ENCODE measurements at places on chromosomes 5 and 9.

DNA sequence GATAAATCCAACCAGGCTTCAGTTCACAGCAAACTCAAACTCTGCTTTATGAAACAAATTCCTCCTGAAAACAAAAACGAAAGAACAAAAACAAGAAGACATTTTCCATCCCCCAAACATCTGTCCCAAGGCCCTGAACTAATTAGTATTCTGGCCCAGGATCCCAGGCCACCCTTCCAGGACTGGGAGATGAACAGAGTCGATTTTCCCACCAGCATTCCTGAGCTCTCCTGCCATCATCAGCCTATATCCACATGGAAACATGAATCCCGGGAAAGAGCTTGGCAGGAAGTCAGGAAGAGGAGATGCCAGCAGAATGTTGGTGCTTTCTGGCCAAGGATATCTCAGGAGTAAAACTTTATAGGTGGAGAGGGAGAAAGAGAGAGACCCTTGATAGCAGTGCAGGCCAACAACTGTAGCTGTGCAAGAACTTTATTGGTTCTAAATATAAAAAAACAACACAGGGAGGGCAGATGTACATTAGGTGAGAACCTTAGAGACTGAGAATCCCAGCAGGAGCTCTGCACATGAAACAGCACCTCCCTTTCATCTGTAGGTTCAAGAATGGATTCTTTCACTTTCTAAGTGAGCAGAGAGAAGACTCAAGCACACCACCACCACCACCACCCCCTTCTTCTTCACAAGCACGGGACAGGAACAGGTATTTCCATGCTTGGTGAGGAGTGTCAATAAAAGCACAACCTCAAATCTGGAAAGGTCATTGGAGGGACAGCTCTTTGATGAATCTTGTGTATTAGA lies 190.7 kb upstream of the TAS2R1 start:
- no peak for DNase-seq

- no peak for DNase-seq
Observed at GRCh38 chr5:22056601-22057000, 796.5 kb downstream of the CDH12 start.

DNA sequence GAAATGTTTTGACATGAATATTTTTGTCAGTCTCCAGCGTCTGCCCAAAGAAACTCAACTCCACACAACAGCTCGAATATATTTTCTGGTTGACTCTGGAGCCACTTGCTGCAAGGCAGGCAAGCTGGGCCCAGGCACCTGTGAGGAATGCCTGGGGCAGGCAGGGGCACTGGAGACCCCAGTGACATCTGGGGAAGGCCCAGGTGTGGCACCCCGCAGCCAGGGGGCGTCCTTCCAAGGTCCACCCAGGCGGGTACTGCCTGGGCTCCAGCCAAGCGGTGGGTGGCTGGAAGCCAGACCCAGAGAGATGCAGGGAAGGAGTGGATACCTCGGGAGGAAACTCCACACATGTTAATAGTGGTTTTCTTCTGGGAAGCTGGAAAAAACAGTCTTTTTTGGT lies 125.9 kb downstream of the PHF2 start:
- no peak for DNase-seq

DNA sequence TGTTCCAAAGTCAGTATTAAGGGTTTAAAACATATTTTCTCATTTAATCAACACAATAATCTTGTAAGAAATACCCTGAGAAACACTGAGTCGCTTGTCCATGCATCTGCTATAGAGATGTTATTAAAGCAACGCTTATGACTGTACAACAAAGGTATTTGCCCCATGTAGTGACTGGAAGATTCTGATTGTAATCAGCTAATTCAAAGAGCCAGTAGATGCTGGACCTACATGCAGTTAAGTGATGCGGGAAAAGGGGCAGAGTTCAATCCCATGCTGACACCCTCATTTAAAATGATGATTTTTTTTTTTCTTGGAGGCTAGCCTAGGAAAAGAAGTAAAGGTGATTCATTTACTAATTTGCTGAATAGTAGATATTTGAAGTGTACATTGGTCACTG lies 149.3 kb upstream of the MTAP start:
- no peak for DNase-seq

DNA sequence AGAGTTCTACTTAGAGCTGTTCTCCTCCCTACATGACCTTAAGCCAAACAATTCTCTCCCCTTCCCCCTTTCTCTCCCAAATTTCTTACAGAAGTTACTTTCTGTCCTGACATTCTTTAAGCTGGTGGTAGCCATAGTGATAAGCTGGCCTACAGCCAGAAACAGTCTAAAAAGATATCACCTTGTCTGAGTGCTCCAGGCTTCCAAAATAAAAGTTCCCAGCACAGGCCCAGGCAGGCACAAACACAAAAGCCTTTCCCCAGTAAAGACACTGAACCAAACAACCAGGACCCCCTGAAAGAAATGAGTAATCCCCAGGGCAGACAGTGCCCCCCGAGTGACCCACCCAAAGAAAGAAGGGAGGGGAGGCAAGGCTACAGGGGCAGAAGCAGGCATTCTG lies 19.2 kb downstream of the SIL1 start:
- no peak for DNase-seq

GRCh38 chr5:93782978-93783377 lies 41.6 kb upstream of the POU5F2 start:
- DNase-seq, result no peak

- no peak for DNase-seq
Observed at GRCh38 chr9:847505-847904, 6.0 kb downstream of the DMRT1 start.

DNA sequence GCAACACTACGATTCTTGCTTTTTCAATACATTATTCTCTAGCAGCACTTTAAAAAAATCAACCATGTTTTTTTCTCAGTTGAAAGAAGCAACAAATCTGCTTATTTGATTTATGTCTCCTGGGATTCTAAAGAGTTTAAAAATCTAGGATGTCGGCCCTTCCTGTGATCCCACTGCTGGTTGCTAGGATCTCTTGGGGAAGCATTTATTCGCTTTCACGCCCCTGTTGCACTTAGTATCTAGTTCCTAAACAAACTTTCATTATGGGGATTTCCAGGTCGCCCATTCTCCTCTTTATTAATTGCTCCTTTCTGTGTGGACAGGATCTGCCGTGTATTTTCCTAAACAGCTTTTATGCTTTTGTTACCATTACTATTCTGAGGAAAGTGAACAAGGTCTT lies 313.5 kb downstream of the AGTPBP1 start:
- no peak for DNase-seq

DNA sequence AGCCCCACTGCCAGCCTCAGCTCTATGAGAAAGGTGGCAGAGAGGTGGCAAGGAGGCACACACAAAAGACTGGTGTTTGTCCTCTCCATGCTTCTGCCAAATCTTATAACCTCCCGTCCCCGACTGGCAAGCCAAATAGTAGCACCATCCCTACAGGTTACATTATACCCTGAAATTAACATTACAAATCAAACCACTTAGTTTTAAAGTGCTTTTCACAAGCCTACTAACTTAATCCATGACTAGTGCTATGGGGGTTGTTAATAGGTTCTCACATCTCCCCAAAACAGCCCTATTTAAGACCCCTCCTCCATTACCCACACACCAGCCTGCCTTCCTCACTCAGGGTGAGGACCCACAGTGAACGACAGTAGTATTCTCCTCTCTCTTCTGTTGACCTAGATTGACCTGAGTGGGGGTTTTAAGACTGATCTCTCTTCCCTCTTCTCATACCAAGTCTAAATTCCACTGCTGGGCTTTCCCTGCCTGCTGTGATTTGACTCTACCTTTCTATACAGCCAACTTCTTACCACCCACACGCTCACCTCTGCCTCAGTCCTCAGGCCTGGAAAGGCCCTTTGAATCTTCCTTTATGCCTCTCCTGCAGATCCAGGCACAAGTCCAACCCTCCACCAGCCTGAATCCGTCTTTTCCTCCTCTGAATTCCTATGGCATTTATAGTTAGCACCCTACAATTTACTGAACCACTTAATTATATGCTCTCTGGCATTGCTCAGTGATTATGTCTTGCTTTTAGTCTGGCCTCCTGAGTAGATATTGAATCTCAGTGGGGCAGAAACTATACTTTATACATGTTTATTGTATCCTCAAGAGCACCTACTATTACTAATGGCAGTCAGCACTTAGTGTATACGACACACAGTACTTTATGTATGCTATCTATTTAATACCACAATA lies 116.1 kb downstream of the TMEM174 start:
- DNase-seq, result no peak

GRCh38 chr9:77457916-77458592 lies 190.1 kb downstream of the GNA14 start:
- peak; percentile 19 for DNase-seq

- no peak for DNase-seq
Observed at GRCh38 chr5:15609076-15609725, 109.2 kb downstream of the FBXL7 start.

DNA sequence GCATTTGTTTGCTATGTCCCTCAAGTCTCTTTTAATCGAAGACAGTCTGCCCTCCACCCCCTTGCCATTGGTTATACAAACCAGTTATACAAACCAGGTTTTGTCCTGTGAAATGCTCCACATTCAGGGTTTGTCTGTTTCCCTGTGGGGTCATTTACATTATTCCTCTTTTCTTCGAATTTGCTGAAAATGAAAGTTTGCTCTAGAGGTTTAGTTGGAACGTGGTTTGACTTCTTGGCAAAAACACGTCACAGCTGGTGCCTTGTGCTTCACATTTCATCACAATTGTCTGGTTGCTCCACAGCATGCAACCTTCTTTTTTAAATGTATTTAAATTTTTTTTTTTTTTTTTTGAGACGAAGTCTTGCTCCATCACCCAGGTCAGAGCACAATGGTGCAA lies 4.2 kb upstream of the HAVCR2 start:
- DNase-seq, result no peak

DNA sequence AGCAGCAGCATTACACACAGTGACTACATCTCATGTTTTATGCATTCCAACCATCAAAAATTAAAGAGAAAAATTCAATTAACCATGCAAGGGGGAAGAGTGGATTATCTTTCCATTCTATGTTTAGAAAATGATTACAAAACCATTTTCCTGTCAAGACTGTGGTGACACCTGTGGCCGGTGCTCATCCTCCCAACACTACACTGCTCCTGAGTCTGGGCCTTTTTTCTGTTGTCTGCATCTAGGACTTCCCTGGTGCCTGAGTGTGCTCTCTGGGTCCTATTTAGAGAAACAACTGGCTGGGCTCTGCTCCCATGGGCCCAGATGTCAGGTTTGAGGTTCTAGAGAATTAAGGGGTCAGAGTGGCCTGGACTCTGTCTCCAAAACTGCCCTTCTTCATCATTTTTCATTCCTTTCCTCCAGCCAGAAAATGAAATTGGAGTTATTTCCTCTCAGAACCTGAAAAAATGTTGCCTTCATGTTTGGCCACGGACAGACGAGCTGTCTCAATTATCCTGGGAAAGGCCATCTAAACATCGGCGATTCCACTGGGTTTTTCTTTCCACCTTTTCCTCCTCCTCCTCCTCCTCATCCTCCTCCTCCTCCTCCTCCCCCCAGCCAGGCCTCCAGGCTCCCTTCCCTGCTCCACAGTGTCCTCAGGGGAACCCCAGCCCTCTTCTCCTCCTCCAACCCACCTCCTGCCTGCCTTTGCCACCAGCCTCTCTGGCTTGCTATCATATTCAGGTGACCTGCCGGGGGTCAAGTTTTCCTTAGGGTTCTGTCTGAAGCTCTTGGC lies 11.4 kb upstream of the ARSI start:
- DNase-seq, result no peak

DNA sequence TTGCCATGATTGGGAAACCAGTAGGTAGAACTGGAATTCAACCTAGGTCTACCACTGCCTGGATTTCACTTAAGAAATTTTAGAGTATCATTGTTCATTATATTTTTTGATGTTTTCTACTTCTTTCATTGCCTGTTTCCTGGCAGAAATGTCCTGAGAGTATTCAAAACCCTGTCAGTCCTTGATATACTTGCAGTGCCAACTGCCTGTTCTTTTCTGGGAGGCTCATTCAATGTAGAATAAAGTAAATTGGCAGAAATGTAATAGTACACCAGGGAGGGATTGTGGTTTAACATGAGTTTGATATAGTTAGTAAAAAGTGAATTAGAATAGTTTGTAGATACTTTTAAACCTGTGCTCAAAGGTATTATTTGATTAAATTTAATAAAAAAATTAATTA lies 286.3 kb downstream of the FBXL7 start:
- no peak for DNase-seq

- no peak for DNase-seq
Observed at GRCh38 chr5:57784121-57784520, 301.5 kb upstream of the ACTBL2 start.

- DNase-seq, result no peak
Observed at GRCh38 chr5:40615586-40616170, 64.0 kb upstream of the PTGER4 start.

DNA sequence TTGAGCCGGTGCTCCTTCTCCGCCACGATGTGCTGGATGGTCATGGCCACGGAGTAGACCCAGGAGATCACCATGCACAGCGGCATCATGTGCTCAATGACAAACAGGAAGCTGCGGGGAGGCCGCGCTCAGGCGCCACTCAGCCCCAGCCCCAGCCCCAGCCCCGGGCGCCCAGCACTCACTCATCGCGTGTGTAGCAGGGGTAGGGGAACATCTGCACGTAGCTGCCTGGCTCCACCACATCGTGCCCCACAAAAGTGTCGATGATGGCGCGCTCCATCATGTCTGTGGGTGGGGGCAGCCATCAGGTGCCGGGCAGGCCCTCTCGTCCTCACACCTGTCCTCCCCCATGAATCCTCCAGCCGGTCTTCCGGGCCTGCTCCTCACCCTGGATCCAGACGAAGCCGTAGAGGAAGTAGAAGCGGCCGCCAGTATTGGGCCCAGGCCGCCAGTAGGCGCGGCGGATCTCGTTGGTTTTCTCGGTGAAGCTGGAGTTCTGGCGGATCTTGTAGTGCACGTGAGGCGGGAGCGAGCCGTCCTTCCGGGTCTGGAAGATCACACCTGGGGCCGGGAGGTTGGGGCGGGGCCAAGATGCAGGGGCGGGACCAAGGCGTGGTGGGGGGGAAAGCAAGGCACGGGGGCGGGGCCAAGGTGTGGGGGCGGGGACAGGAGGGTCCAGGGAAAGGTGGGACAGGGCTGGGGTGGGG lies 10.1 kb downstream of the ABCA2 start:
- no peak for DNase-seq

- DNase-seq, result no peak
Observed at GRCh38 chr9:101055516-101055915, 27.0 kb downstream of the PLPPR1 start.

- DNase-seq, result no peak
Observed at GRCh38 chr9:37184905-37185867, 64.8 kb downstream of the ZCCHC7 start.

GRCh38 chr5:108650997-108651396 lies 96.7 kb upstream of the FER start:
- DNase-seq, result no peak

DNA sequence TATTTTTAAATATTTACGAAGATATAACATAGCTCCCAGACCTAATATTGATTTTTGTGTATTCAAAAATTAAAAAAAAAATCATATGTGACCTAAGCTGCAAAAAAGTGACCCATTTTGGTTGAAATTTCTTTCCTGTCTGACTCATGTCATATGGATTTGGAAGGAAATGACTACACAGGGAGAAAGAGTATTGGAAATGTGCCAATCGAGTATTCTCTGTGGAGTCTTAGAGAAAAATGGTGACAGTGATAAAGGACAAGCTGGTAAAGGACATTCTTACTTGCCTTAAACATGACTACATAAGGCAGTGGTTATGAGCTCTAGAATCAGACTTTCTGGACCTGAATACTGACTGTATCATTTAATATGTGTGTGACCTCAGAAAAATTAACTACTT lies 262.9 kb upstream of the PTPRD start:
- no peak for DNase-seq
